ENCODE measurements at places on chromosomes 12 and 14.

DNA sequence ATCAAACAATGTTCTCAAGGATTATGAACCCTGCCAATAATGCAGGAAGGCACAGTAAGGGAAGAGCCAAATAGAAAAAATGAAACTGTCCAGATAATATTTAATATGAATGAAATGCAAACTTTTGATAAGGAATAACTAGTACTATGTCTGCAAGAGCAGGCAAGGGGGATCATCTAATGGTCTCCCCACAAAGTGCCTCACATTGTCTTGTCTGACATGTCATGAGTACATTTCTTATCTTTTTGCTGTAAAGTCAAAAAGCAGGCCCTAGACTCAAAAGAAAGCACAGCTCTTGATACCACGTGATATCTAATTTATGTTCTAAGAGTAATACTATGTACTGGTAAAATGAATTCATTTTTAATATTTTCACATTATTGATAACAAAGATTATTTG is 43.9 kb upstream of the GTF2A1 start:
- DNase-seq = no peak

- peak; percentile 24 for DNase-seq
These were observed 10.1 kb upstream of the CABP1 start for GRCh38 chr12:120630104-120630892.

DNA sequence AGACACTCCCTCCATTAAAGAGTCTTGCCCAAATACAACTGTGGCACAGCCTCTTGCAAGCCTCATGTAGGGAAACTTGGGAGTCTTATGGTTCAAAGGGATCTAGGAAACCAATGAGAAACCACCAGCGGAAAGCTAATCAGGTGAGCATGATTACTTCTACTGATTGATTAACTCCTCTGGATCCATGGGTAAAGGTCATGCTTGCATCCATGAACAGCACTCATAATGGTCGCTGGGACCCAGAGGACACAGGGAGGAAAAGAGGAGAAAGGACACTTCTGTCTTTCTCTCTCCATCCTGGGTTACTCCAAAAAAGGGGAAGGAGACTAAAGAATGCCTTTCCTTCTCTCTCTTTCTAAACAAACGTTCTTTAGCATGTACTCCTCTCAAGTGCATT is 1397.2 kb downstream of the LRFN5 start:
- no peak for DNase-seq

DNA sequence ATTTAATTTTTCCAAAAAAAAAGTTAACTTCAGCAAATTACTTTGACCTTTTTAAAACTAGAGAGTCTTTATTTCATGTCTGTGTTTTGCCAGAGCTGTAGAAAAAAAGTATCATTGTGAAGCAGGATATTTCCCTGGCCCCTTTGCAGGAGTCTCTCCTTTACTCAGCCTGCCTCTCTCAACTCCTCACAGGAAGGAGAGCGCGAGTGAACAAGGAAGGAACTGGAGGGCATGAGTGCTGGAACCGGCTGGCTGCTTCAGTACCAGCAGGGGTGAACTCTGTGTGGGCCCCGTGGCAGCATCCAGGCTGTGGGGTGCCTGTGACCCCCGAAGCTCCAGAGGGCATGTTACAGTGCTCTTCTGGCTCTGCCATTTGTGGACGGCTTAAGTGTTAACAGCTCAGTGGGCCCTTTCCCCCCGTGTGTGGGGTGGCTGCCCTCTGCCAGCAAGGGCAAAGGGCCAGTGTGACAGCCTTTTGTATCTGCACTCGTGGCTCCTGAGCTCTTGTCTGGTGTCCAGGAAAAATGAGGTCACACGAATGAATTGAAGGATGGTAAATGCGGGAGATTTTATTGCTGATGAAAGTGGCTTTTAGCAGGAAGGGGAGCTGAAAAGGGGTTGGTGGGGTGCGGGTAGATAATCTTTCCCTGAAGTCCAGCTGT is 76.6 kb upstream of the KCNH3 start:
- no peak for DNase-seq

DNA sequence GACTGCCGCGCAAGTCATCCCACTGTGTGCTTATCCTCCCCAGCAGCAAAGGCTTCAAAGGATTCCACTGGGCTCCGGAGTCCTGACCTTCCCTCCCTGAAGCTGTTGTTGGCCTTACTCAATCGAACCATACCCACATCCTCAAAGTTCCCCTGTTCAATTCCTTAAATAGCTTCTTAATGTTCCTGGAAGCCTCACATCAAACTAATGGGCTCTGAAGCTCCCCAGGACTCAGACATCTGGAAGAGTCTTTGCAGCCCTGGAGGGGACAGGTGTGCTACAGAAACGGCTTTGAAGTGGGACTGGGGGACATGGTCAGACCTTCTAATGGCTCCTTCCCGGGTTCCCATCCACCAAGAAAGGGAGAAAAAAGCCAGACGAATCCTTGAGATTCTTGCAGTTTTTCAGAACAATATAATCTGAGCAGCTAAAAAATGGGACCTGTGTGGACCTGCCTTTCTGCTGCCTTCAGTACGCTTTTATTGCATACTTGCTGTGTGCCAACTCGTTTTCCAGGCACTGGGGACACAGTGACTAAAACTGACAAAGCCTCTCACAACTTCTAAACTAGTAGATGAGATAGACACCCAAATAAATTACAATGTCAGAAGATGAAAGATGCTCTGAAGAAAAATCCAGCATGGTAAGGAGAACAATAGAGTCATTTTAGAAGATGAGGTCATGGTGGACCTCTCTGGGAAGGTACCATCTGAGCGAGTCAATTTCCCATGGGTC is 204.5 kb downstream of the MON2 start:
- DNase-seq = no peak

DNA sequence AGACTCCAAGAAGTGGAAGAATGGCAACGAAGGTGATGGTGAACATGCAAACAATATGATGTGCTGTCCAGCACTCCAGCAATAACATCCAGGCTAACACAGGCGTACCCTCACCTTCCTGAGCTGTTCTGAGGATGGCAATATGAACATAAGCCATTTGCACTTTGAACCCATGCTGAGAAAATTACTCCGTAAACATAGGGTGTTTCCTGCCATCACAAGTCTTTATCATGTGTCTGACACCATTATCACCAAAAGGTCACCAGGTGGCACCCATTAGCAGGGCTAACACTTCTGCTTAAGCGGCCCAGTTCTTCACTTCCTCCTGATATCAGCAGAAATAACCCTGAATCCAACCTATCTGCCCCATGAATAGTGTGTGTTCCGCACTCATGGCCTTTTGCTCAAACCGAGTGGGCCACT is 482.8 kb downstream of the MED13L start:
- DNase-seq = peak; percentile 24

- no peak for DNase-seq
These were observed 3.0 kb downstream of the FOS start for GRCh38 chr14:75281654-75282019.

GRCh38 chr14:102029956-102030355 is 56.9 kb downstream of the HSP90AA1 start:
- no peak for DNase-seq

GRCh38 chr14:61196792-61197191 is 84.3 kb downstream of the TMEM30B start:
- DNase-seq = no peak

- no peak for DNase-seq
These were observed 92.5 kb downstream of the STAB2 start for GRCh38 chr12:103679421-103680170.
